ENCODE measurements at places on chromosomes 5 and 9.

GRCh38 chr9:95605816-95606488 lies 89.2 kb upstream of the PTCH1 start:
- DNase-seq, result peak; percentile 45

GRCh38 chr5:81068063-81068462 lies 107.9 kb downstream of the RASGRF2 start:
- no peak for DNase-seq

DNA sequence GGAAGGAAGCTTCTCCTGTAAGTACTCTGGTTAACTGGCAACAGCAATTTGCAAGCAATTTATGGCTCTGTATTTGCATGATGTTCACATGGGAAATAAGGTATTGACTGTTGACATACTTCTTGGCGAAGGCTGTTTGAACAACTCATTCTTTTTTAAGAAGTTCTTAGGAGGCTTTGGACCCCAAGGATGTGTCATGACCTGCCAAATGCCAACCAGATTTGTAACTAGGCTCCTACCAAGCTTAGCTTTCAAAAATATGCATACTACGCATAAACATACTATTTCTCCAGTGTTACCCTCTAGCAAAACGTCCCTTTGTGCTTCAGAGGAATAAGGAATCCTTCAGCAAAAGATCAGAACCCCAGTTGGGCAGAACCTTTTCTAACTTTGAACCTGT lies 165.2 kb upstream of the MSX2 start:
- DNase-seq, result no peak

DNA sequence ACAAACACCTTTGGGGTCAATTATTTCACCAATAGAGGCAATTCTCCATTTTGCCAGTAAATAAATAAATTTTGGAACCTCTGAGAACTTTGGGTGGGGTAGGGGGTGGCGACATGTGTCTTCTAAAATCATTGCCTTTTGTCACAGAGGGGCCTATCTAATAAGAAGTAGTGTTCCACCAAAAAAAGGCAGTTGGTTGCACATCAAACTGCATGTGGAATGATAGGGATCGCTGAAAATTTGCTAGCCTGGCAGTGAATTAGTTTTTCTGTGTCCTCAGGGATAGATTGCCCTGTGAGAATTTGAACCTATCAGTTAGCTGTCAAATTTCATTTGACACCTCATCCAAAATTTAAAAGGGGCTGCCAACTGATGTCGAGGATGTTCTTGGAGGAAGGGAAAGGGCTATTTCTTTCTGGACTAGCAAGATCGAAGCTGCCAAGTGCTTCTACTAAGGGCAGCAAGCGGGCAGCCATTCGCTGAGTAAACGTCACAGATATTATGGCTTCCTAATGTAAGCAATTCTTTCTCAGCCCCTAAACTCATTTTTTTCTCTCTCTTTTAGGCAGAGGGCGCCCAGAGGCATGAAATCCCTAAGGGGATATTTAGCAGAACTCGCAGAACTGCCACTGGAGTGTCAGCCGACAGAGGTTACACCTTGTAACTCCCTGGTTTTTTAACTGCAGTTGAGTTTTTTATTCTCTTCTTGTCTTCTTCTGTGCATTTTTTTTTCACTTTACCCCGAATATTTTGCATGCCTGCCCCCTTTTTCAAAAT lies 2208.1 kb upstream of the WWC1 start:
- DNase-seq, result no peak

- DNase-seq, result no peak
Observed at GRCh38 chr5:175541264-175541663, 62.9 kb downstream of the SFXN1 start.
